Activated CD8-positive, alpha-beta T cell treated with anti-CD3 and anti-CD28 coated beads for 36 hours (primary cell): ENCODE measurements at places on chromosomes 5 and 9.

DNA sequence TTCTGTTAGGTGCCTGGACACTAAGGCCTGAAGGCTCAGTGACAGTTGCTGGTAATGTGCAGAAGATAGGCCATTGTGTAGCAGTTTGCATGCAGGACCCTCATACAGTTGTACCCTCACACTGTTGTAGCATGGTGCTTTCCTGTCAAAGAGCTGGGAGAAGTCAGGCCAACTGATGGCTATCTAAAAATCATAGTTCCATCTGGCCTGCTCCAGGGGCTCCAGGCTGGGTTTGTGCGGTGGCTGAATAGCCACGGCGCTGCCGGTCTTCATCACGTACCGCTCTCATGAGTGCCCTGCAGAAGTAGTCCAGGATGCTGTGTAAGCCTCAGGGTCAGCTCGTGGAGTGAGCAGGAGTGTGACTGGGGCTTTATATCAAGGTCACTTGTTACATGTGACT is 12.2 kb downstream of the SECISBP2 start:
- no peak for DNase-seq

DNA sequence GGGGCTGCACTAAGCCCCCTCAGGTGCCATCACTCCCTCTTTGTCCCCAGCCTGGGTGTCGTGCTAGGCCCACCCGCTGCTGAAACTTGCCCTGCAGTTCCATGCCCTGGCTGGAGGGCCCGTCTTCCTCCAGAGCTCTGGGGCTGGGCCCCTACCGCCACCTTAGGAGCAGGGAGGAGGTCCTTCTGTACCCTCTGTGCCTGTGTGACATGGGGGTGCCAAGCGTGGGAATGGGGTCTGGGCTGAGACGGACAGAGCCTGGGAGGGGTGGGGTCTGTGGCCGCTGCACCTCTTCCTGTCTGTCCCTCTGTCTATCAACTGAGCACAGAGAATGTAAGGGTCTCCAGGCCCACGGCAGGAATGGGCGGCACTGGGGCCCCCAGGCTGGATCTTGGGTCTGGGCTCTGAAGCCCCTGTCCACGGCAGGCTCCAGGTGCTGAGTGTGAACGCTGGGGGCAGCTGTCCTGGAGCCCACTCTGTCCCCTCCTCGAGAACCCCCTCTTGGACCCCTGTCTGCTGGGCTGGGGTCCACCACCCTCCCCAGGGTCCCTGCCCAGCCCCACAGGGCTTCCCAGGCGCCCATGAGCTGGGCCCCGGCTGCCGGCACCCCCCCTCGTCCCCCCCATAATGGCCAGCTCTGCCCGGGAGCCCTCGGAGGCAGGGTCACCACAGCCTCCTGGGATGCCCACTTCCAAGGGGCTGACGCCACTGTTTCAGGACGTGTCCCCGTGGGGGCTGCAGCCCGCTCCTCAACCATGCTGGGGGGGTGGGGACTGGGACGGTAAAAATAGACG is 15.8 kb upstream of the NRARP start:
- DNase-seq = no peak

DNA sequence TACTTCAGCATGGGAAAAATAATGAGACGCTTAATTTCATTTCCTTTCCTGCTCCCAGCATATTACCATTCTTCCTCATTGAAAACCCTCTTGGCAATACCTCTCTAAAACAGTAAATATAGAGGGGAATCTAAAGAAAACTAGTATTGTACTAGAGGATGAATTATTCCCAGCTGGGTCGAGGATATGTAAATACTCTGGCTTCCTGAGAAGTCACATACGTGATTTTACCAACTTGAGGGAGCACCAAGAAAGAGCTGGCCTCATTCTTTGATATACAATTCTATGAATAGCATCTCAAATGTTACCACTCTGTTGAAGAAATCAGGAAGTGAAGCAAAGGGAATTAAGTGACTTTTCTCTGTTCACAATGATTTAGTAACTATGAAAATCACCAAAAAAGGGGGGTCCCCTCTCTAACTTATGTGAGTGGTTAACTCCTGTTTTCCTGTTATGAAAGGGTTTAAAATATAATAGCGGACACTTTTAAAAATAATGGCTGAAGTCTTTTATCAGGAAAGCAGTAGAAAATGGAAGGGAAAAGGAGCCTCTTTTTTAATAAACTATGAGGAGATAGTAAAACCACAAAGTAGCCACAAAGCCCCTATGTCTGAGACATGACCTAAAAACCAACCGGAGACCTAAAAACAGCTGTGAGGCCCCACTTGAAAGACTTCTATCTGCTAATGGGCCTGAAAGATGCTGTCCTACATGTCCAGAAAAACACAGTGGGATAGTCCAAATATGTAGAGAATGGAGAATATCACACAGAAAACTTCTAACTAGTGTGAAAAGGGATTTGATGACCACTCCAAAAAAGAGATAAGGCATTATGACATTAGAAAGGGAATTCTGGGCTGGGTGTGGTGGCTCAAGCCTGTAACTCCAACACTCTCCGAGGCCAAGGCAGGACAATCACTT is 42.6 kb downstream of the LPAR1 start:
- DNase-seq = no peak

GRCh38 chr9:72333197-72333596 is 31.8 kb downstream of the ZFAND5 start:
- no peak for DNase-seq

DNA sequence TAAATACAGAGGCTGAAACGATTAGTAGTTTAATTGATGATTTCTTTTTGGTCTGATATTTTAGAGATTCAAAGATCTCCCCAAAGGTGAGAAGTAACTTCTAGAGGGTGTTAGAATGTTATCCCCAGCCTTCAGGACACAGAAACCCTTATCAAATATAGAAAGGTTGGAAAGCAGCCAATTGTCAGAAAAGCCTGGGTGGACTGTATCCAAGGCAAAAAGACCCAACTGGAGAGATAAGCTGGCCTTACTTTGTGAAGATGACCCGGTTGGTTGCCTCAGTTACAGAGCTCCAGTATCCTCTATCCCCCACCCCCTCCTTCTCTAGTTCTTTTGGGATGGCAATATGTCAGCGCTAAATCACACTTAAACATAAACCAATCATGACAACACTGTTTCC is 75.7 kb downstream of the GCNT4 start:
- no peak for DNase-seq

- DNase-seq = no peak
Measured at GRCh38 chr5:35188031-35188457, 42.2 kb downstream of the PRLR start.

DNA sequence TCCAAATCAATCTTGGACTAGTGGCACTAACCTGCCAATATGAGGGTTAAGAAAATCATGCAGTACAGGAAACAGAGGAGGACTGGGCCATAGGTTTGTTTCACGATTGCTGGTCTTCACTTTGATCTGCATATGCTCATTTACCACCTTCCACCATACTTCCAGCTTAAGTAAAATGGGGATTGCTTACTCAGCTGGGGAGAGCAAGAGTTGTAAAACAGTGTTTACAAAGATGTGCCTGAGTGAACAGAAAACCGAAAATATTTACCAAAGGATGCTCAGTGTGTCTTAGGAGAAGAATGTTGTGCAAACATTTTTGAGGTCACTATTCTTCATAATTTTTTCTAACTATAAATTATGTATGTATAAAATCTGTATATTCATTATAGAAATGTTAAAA is 65.1 kb upstream of the DNAH5 start:
- DNase-seq = no peak

GRCh38 chr9:105969636-105970035 is 275.3 kb downstream of the TMEM38B start:
- no peak for DNase-seq

DNA sequence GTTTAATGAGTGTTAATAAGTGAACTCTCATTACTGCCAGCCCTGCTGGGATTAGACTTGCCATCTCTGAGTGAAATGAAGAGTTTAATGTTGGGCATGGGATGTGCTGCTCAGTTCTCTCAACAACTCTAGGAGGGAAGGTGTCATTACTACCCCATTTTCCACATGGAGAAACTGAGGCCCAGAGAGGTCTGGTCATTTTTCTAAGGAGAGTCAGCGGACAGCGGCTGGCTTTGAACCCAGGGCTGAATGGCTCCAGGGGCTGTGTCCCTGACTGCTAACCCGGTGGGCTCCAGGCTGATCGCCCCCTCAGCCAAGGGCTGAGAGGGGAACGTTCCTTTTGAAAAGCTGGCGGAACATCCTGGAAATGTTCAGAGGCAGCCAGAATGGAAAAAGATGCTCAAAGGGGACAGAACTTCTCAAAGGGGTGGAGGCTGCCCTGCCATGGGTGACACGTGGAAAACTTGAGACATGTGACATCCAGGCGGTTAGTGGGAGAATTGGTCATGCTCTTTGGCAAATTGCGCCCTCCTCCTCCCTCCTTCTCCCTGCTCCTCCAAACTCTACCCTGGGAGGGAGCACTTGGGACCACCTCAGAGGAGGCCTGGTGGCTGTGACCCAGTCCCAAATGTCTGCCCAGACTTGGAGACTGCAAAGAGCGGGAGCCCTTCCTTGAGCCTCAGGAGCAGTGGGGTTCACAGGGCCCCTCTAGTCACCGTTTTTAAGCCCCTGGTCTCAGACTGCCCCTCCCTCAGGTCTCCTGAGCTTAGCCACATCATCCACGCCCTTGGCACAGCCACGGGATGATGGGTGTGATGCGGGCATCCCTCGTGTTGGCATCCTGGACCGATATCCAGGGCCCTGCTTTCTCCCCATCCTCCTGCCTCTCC is 28.7 kb downstream of the DNM1 start:
- no peak for DNase-seq

- no peak for DNase-seq
Measured at GRCh38 chr5:148923023-148923422, 96.6 kb downstream of the ADRB2 start.
